ENCODE measurements at places on chromosomes 16 and 17.

DNA sequence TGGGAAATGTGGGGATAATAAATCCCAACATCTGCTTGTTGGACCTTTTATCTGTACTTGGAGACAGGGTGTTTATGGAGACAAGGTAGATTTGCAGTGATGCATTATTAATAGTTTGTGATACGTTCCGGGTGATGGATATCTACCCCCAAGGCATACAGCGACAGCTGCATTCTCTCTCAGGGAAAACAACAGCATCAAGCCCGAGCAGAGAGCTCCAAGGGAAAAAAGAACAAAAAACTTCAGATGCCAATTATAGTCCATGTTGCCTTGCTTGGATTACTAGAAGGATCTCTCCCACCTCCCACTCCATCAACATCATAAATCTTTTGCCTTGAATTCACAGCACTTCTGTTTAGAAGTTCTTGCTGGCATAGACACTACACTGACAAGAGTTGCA is 187.5 kb upstream of the CDH11 start:
- DNase-seq = no peak

- no peak for DNase-seq
Measured at GRCh38 chr16:79648826-79649225, 48.3 kb upstream of the MAF start.

- DNase-seq = no peak
Measured at GRCh38 chr16:58862334-58863021, 128.4 kb upstream of the GOT2 start.

GRCh38 chr16:79310710-79311109 is 289.8 kb downstream of the MAF start:
- DNase-seq = no peak

DNA sequence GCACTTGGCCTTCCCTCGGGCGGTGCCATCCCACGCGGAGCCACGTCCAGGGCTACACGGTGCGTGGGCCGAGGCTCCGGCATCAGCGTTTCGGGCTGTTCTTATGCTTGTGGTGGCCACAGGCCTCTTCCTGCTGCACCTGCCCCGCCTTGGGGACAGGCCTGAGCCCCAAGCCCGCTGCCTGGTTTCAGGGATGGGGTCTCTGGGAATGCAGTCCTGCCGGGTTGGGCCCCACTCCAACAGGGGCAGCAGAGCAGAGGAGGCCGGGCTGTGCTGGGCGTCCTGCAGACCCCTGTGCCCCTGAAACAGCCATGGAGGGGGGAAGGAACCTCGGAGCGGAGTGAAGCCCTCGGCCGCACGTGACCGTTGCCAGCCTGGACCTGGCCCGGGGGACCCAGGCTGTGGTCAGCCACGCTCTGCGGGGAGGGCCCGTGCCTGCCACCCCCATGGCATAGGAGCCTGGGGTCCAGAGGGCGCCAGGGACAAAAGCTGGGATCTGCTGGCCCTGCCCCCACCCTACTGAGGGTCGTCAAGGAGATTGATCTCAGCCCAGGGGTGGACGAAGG is 453 bp upstream of the WFIKKN1 start:
- DNase-seq = no peak

- no peak for DNase-seq
Measured at GRCh38 chr17:33335491-33336173, 42.5 kb upstream of the ASIC2 start.

DNA sequence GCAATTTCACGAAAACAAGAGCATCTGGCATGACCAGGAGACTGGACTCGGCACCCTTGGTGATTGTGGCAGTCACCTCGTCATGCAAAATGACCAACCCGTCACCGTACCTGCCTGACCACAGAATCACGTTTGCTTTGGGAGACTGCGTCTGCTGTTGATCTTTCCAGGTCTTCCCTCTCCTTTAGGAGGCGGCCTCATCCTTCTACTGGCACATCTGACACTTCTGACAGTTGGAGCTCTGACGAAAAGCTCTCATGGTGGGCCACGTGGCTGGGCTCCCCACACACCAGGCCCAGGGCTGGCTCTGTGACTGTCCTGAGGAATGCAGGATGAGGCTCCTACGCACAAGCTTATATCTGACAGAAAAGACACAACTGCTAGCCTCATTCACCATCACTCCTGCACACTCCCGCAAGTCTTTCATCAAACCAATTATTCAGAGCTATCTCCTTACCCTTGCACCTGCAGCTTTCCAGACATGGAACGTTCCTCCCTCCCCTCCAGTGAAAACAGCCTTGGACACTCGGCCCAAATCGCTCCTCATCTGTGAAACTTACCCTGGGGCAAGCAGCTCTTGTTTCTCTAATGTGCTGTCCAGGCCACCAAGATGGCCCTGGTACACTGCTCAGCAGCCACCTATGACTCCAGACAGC is 3.6 kb downstream of the TRAP1 start:
- no peak for DNase-seq

All from stimulated activated naive CD8-positive, alpha-beta T cell treated with anti-CD3 and anti-CD28 coated beads, Interleukin-15, Interleukin-2, amounts not matched to agents 100 U/mL and 50 U/mL, for 24 hours (primary cell).